IPS-NIHi11 (cell line): ENCODE measurements at places on chromosomes 2 and 18.

GRCh38 chr2:106184394-106184793 lies 9.7 kb downstream of the UXS1 start:
- no peak for DNase-seq

DNA sequence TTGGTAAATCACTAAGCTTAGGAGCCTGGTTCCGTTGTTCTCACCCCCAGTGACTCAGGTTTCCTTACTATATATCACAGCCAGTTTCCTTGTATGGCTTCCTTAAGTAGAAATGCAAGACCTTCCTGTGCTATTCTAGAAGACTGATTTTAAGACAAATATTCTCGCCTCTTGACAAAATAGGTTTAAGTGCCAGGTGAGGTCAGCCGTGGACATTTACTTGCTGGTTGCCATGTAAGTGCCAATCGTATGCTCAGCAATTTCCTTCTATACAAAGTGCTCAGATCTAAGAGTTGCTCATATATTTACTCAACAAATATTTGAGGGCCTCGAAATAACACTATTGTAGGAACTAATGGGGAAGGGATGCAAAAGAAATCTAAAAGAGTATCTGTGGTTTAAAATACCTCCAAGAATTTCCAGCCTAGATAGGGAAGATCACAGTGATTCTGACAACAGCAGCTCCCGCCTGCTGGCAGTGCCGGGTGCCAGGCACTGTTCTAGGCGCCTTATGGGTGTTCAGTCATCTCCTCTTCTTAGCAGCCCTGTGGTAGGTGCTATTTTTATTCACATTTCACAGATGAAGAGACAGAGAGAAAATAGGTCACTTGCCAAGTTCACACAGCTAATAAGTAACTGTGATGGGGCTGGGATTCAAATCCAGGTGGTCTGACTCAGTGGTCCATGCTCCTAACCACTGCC lies 95.3 kb upstream of the B3GNT7 start:
- no peak for DNase-seq

DNA sequence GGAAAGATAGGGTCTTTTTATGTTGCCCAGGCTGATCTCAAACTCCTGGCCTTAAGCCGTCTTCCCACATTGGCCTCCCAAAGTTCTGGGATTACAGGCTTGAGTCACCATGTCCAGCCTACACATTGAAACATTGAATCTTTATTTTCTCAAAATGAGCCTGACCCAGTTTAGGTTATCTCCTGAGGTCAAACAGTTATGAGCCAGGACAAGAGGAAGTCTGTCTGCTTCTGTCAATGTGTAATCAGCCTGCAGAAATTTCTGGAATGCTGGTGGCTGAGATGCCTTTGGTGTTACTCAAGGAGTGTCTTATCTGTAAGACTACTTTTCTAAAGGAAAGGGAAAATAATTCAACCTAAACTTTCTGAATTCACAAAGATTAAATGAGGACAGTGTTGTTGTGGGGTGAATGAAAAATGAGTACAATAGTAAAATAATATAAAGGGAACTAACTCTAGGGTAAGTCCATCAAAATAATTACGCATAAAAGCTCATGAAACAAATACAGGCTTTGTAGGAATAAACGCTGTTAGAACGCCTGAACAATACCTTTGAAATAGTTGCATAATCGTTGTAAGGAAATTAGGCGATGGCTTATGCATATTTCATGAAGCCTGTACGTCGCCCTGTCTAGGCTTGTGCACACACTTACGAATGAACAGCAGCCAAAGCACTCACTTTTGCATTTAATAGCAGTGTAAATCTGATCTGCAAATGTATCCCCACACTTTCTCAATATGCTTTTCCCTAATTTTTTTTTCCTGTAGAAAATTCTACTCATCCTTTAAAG lies 260.8 kb downstream of the RDH14 start:
- no peak for DNase-seq

GRCh38 chr18:48868468-48869466 lies 82.0 kb downstream of the SMAD7 start:
- no peak for DNase-seq

- DNase-seq: no peak
Measured at GRCh38 chr2:22902180-22902550, 482.8 kb upstream of the KLHL29 start.

DNA sequence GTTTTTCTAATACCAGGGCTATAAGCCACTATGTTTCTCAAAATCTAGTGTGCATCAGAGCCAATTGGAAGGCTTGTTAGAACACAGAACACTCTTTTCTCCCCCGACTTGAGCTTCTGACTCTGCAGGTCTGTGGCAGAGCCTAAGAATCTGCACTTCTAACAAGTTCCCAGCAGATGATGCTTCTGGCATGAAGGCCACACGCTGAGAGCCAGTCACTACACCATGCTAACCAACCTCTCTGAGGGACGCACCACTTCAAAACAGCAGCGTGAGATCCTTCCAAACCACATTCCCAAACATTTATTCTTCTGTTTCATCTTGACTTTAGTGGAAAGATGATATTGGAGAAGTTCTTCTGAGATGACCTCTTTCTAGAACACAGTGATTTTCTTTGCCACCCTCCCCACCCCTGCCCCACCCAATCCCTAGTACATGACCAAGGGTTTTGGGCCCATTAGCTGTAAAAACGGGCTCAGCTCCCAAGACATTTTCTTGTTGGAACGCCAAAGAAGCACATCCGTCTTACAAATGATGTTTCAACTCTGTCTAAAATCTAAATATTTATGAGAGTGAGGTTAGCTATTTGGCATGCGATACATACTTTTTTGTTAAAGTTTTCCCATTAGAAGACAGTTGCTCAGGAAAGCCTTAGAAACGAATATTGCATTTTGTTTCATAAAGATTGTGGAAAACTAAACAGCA lies 391.9 kb downstream of the TMEM182 start:
- DNase-seq: no peak

GRCh38 chr18:43876286-43876685 lies 599.0 kb upstream of the SYT4 start:
- no peak for DNase-seq

GRCh38 chr2:210611466-210611865 lies 55.1 kb downstream of the CPS1 start:
- no peak for DNase-seq

DNA sequence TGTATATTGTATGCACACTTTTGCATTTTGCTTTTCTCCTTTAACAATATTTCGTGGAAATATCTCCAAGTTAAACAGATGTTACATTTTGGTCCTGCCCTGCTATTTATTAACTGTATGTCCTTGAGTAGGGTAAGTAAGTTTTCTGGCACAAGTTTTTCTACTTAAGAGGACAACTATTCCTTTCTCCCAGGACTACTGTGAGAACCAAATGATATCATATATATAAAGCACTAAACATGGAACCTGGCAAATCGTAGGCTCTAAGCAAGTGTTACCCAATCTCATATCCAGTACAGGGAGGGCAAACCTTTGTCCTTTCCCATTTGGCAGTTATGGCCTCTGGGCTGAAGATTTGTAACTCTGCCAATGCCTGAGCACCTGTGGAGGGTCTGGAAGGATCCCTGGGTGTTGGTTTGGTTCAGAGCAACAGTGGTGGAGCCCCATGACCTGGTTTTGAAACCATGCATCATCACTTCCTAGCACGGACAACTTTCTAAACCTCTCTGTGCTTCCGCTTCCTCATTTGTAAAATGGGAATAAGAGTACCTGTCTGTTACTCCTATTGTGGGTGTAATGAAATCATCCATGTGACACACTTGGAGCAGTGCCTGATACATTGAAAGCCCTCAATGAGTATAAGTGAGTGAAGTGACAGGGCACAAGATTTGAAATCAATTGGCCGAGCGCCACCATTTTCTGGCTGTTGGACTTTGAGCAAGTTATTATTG lies 28.3 kb upstream of the ICOS start:
- no peak for DNase-seq

GRCh38 chr2:43685357-43685756 lies 9.1 kb upstream of the C1GALT1C1L start:
- no peak for DNase-seq

DNA sequence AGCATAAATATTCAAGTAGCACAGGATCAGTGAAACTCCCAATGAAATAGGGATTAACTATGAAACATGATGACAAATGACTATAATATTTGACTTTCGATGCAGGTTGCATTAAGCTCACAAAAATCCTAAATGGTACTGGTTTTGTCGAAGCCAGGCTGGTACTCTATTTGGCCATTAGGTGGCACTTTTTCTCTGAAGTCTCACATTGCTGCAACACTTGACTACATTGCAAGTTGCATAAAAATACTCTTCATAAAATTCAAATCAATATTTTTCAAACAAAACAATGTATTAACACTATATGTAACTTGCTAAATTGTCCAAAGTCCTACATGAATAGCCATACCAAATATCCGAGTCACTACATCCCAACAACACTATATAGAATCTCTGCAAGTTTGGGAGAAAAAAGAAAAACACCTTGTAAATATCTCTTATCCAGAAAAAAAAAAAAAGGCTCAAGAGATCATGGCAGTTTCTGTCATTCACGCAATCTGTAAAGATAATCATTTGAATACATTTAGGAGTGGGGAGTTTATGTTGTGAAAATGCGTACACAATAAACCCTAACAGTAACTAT lies 9.5 kb downstream of the RTTN start:
- peak; percentile 29 for DNase-seq

GRCh38 chr2:6917071-6917760 lies at the start of gene RNF144A:
Gene RNF144A (plus strand): TSS chr2:6917412. CDS start chr2:6996927, 79,515 bp downstream.
- DNase-seq: peak; percentile 94

- no peak for DNase-seq
Measured at GRCh38 chr2:200909958-200910357, 20.8 kb downstream of the NIF3L1 start.

GRCh38 chr2:215526341-215526740 lies 90.5 kb upstream of the FN1 start:
- no peak for DNase-seq

DNA sequence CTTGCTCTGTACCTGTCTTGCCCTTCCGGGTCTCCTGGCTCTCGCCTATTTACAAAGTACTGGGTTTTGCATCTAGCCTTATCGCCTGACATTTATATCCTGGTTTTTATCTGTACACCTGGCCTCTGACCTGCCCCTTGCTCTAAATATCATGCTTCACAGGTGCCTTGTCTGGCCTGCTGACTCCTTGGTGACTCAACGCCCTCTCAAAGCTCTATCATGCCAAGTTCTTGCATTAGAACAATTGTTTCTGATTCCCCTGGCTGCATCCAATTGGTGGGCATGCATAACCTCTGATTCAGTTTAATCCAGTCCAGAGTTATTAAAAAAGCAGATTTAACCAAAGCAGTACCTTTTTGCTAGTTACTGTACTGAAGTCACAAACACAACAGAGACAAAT lies 113.9 kb upstream of the CCDC68 start:
- no peak for DNase-seq

GRCh38 chr2:152411154-152411553 lies 76.2 kb downstream of the FMNL2 start:
- DNase-seq: no peak

GRCh38 chr18:48599391-48599790 lies 60.6 kb downstream of the CTIF start:
- no peak for DNase-seq

DNA sequence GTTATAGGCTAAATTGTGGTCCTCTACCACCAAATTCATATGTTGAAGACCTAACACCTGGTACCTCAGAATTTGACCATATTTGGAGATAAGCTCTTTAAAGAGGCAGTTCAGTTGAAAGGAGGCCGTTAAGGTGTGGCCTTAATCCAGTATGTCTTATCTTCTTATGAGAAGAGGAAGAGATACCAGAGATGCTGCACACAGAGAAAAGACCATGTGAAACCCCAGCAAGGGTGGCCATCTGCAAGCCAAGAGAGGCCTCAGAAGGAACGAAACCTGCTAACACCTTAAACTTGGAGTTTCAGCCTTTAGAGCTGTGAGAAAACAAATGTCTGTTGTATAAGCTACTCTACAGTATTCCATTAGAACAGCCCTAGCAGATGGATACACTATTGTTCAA lies 528.1 kb upstream of the DCC start:
- no peak for DNase-seq

DNA sequence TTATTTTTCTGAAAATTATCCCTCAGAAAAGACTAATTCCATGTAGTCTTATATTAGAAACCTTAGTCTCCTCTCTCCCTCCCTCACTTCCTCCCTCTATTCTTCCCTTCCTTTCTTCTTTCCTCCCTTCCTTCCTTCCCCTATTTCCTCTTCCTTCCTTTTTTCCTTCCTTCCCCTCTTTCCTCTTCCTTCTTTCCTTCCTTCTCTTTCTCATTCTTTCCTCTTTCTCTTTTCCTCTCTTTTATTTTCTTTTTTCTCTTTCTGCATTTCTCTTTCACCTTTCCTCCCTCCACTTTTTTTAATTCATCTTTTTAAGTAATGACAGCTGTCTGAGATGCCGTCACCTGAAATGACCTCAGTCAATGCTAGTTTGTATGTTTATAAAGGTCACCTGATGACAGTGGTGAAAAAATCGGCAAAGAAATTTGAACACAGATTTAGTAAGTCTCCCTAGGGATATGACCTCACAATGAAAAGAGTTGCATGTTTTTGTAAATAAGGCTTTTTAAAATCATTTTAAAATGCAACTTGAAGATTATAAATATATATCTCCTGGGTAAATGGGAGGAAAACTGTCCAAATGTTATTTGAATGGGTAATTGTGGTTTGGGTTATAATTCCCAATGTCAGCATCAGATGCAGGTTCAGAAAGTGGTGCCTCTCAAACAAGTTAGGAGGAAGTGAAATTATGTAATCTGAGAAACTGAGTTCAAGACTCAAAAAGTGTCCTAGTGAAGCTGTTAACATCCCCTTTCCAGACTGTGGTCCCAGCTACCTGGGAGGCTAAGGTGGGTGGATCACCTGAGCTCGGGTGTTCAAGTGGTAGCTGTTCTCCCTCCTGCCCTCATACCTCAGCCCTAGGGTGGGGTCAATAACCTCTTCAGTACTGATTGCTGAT lies 90.3 kb upstream of the ST3GAL5 start:
- no peak for DNase-seq

GRCh38 chr2:207676827-207677354 lies 34.5 kb upstream of the CCNYL1 start:
- DNase-seq: no peak

- no peak for DNase-seq
Measured at GRCh38 chr2:16654833-16655444, 10.7 kb downstream of the CYRIA start.

DNA sequence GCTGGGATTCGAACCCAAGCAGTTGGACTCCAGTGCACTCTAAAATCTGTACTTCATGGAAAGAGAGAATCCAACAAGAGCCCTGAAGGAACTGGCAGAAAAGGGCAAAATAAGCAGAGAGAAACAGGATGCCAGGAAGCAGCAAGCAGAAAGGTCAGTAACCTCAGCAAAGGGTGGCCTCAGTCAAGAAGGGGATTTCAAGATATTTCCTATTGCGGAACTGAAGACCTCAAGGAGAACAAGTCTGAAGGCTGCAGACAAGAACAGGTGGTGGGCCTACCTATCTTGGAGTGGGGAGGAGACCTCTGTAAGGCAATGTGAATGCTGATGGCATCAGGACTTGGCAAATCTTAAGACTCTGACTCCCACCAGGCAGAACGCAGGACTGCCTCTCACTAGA lies 20.1 kb upstream of the MREG start:
- no peak for DNase-seq

- DNase-seq: no peak
Measured at GRCh38 chr2:36486521-36487044, 111.4 kb downstream of the FEZ2 start.

- no peak for DNase-seq
Measured at GRCh38 chr18:76233876-76234675, 261.0 kb downstream of the ZNF516 start.
